ENCODE measurements at places on chromosomes 7 and 10.

GRCh38 chr7:132251327-132251659, 325.0 kb downstream of the PLXNA4 start:
- DNase-seq: no peak

GRCh38 chr7:33905389-33906032, at the start of gene BMPER:
Gene BMPER (plus strand): TSS chr7:33905539. CDS start chr7:33905614, 75 bp downstream.
- no peak for DNase-seq

GRCh38 chr7:47588704-47589225, 6.9 kb upstream of the TNS3 start:
- no peak for DNase-seq

DNA sequence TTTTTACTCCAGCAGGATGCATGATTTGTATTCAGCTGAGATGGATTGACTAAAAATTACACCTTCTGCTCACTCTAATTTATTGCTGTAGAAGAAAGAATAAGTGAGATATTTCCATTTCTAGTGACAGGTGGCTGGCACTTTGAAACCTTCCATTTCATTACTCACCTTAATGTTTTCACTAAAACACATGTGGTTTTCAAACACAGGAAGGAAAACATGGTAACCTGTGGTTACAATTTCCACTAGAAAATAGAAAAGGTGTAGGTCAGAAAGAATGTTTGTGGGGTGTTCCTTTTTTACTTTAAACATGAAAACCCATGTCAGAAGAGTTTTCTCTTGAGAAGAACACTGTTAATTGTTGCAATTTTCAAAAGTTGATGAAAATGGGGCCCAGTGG, 12.0 kb upstream of the PRKCQ start:
- no peak for DNase-seq

GRCh38 chr7:116710764-116711452, 38.9 kb downstream of the MET start:
- no peak for DNase-seq

GRCh38 chr10:89502549-89502948, 32.8 kb downstream of the SLC16A12 start:
- peak; percentile 73 for DNase-seq

GRCh38 chr7:1665549-1666316, 4.3 kb upstream of the ELFN1 start:
- no peak for DNase-seq

DNA sequence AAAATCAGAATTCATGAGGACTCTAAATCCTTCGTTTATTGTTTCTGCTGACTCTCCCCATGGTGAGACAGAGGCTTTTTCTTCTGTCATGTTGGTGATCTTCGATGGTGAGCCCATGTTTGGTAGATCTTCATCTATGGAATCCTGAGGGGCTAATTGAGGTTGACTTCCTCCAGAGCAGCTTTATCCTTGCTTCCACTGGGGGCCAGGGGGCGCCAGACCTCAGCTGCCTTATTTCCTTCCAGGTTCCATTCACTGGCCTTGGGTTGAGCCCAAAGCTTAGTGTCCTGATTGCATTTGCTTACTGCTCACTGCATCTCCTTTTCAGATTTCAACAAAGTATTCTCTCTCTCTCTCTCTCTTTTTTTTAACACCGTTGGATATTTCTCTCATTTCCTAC, 80.7 kb downstream of the GCC1 start:
- no peak for DNase-seq

DNA sequence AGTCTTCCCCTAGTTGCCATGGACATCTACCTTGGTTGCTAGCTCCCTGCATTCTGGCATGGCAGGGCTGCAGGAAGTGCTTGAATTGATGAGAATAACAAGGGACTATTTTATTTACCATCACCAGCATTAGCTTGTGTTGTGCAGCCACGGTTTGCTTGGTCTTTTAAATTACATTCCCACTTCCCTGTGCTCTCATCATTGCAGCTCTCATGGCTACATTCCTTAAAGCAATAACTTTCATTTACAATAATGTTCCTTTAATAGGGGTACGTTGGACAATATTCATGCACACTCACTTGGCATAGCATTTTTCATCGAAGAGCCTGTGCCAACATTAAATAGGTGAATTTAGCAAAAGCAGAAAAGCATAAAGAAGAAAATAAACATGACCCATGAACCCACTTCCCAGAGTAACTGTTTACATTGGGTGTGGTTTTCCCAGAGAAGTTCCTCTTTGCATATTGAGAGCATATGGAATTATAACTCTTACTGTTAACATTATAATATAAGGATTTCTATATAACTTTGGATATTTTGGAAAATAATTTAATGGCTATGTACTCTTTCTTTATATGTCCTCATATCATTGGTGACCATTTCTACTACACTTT, 113.2 kb upstream of the VWC2 start:
- DNase-seq: no peak

- no peak for DNase-seq
Measured at GRCh38 chr10:52664629-52665028, 108.0 kb downstream of the MBL2 start.

GRCh38 chr10:83935339-83935736, 204.0 kb upstream of the GHITM start:
- DNase-seq: no peak

GRCh38 chr10:21526860-21527597, 1.5 kb upstream of the SKIDA1 start:
- DNase-seq: no peak

- peak; percentile 48 for DNase-seq
Measured at GRCh38 chr7:116772423-116772863, 89.9 kb upstream of the CAPZA2 start.

GRCh38 chr10:101018118-101018599, 12.8 kb downstream of the PDZD7 start:
- DNase-seq: no peak

GRCh38 chr10:104895541-104895940, 254.5 kb downstream of the SORCS3 start:
- DNase-seq: no peak

DNA sequence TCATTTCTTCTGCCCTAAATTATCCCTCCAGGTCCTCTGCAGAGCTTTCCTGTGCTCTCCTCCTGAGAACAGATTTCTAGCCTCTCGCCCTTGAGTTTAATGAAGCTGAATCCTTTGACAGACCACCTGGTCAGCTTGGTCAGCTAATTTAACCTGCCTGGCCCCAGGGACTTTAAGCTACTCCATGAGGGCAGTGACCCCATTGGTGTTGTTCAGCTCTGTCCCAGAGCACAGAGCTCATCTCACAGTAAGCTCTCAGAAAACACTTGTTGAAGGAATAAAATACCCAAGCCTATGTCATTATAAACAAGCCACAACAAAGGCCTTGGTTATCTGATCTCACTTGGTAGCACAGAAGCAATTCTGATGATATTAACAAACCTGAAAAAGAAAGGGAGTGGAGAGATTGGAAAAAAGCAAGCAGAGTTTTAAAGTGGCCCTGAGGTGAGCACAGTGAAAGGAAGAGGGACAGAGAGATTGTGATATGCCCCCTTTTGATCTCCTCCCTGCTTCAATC, 24.4 kb downstream of the SLC26A4 start:
- DNase-seq: no peak

- no peak for DNase-seq
Measured at GRCh38 chr7:47914717-47915615, 33.3 kb downstream of the PKD1L1 start.

- no peak for DNase-seq
Measured at GRCh38 chr7:24980534-24981170, 674 bp upstream of the OSBPL3 start.

- DNase-seq: no peak
Measured at GRCh38 chr7:157021071-157021870, 10.8 kb upstream of the MNX1 start.

DNA sequence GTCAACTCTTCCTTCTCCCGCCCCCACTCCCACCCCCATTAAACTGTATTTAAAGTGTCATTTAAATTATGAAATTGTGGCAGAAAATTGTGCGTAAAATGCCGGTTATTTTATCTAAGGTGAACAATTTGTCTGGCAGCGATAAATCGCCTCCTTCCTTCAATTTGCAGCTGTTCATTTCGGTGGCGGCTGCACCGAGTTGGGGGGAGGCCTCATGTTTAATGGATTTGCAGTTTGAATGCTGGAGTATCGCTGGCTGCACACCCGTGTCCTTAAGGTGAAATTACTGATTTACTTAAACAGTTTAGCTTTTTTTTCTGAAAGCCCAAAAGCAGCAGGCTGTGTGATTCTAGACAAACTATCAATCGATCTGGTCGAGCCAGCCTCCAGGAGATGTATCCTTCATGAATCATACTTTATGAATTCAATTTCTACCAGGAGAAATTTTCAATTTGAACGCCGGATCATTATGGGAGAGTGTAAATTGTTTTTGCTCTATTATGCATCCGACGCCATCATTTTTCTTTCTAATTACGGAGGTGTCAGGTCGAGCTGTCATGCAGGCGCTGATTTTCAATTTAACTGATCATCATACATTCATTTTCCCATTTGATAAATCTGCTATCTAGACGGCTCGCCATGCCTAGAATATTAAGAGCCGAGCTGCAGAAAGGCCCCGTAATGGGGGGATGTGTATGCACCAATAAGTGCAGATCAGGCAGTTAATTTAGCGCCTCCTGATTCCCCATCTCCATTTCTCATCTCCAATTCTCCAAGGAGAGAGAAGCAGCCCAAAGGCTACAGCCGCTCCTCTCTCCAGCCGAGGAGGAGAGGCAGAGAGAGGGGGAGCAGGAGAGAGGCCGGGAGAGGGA, 6.5 kb downstream of the UNCX start:
- no peak for DNase-seq

GRCh38 chr10:86657011-86657395, 2.7 kb downstream of the OPN4 start:
- no peak for DNase-seq

DNA sequence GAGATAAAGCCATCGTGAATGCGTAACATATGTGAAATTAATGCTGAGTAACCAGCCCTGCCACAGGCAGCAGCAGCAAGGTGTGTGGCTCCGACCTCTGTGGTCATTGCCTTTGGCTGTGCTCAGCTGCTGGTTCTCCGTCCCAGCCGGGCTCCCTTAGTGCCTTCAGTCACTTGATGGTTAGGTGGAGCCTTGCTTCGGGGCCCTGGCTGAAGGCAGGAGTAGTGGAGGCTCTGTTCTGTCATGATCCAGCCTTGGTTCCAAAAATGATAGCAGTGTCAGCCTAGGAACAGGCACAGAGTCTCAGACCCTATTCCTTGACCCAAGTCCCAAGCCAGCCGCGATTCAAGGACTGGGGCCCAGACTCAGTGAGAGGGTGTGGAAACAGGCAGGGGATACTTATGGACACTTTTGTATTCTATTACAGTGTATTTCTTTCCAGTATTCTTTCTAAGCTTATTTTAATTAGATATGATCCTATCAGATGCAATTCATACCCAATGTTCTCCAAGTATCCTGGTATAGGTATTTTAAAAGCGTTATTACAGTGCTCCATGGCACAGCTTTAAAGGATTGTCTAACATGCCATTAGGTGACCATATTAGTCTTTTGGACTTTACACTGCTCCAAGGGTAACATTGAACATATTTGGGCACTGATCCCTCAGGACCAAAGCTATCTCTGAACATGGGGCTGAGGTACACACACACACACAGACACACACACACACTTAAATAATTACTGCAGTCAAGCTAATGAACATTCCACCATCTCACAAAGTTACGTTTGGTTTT, 9.0 kb downstream of the SCART1 start:
- no peak for DNase-seq

GRCh38 chr7:74272305-74273038, 16.7 kb upstream of the CLIP2 start:
- peak; percentile 86 for DNase-seq

GRCh38 chr7:111329367-111330234, 232.7 kb downstream of the IMMP2L start:
- no peak for DNase-seq

DNA sequence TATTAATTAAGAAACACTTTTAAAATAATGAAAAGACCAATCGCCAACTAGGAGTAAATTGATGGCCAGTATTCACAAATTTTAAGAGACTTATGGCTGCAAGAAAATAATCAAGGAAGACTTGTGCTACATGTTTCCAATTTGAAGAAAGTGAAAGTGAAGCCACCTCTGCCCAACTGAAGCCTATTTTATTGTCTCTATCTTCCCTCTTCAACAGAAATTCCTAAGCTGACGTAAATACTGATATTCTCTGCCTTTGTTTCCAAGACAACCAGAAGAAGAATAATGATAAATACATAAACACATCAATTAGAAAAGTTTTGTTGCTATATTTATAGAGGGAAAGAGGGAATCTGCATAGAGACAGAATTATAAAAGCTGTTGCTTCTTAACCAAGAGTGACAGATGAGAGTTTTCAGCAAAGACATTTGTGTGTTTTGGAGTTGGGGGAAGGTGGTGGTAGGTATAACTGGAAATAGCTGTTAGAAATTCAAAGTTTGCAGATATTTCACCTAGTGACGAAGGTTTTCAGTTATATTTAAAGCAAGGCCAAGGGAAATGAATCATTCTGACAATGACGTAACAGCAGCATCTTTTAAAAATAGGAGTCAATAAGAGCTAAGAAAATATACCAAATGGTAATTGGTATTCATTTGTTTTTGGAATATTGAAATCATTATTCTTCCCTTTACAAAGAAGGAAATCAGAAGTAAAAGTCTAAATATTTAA, 576.6 kb upstream of the SORCS1 start:
- peak; percentile 49 for DNase-seq

DNA sequence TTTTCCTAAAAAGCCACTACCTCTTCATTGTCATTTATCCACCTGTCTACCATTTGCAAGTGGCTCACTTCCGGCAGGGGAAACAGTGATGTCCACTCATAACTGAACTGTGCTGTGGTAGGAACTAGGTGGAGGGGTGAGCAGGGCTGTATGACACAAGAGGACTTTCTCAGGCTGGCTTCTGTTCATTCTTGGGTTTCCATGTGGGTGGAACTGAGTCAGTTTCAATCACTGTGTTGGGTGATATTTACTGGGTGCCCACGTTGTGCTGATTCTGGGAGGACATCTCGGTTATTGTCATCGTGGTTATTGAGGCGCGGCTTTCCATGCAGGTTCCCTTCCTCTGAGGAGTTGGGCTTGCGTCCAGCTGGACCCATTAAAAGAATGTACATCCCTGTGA, 38.8 kb downstream of the RAMP3 start:
- no peak for DNase-seq

GRCh38 chr7:50674896-50675835, 107.5 kb downstream of the GRB10 start:
- DNase-seq: no peak

- DNase-seq: no peak
Measured at GRCh38 chr10:63573068-63573697, 52.0 kb downstream of the REEP3 start.

GRCh38 chr7:137928626-137929025, 73.3 kb downstream of the CREB3L2 start:
- DNase-seq: no peak

DNA sequence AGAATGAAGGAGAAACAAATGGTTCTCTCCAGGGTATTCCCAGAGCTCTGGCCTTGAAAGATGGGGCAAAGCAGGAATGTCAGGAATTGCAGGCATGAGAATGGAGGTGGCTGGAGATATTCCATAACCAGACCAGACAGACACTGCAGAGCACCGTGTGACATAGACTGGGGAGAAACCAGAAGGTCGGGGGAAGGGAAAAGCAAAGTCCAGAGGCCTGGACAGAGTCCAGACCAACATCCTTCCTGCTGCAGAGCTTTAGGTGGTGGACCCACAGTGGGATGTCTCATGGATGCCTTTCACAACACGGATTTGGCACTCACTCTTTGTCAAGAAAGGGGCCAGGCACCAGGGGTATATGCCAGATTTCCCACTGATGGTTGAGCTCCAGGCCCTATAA, 177.2 kb upstream of the INHBA start:
- peak; percentile 89 for DNase-seq

GRCh38 chr10:32953277-32953927, 4.6 kb downstream of the ITGB1 start:
- no peak for DNase-seq

GRCh38 chr7:69196593-69196992, 401.7 kb upstream of the AUTS2 start:
- no peak for DNase-seq
